Activated naive CD4-positive, alpha-beta T cell treated with Interleukin-2 at 50 U/mL for 16 hours (primary cell): ENCODE measurements at places on chromosomes 3 and 15.

DNA sequence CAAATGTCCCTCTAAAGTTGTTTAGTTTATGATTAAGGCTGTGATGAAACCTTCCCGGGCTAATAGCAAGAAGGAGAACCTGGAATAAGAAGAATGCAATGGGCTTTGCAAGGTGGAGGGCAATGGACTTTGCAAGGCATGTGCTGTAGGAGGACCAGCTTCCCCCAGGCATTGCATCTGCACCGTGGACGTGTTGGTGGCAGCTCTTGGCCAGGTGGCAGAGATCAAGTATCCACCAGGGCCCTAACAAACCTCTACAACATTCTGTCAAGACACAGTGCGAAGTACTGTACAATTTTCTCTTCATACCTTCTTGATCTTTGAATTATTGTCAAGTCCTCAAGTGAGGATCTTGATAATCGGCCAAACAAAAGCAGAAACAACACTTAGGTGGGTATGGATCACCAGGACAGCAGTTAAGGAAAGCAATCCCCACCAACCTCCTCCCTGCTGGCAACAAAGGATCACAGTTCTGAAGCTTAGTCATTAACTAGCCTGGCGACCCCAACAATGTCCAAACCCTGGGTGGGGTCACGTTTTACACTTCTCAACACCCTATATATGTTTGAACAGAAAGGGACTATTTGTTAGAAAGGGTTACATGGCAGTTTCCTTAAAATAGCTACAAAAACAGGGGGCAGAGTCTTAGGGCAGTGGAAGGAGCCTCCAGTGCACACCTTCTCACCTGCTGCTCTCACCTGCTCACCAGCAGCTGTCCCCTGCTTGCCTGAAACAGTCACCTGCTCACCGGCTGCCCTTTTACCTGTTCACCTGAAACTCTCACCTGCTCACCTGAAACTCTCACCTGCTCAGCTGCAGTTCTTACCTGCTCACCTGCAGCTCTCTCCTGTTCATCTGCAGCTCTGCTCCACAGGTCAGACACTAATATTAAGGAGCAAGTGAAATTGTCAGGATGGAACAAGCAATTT, 137.9 kb upstream of the LIPC start:
- no peak for DNase-seq

DNA sequence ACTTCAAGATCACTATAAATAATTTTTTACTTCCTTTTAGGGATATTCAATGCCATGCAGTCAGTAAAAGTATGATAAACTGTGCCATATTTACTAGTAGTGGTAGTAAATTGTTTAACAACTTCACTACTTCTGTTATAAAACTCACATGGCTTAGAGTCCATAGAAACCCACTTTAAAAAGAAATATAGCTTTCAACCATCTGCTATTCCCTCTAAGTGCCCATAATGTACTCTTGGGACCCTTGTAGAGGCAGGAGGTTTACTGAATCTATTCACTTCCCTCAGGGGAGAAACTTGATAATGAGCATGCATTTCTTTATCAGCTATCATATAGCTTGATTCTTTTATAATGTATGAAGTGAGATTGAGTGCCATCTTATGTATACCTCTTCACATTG, 1448.4 kb upstream of the ALCAM start:
- DNase-seq = no peak

DNA sequence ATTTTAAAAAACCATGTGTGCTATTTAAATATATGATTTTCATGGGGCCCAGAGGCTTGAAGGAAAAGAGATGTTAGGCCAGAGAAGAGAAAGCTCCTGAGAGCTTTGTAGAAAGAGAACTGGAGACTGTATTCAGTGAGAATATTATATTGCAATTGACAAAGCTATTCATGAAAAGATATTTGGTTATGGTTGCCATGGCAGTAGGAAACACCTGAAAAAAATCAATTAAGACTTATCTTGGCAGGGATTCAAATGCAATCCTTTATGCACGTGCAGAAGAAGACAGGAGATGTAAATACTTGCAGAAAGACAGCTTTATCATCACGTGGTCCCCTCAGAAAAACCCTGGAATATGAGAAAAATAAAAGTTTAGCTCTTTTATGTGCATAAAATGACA, 636.0 kb upstream of the TBL1XR1 start:
- no peak for DNase-seq

GRCh38 chr15:54026891-54027290, 48.6 kb downstream of the UNC13C start:
- DNase-seq = no peak
